ENCODE measurements at places on chromosomes 1 and 21. TPM values are rescaled to one million over a fixed set of nuclear protein-coding genes. Genes with fewer than 3 reads are reported as not detected.

DNA sequence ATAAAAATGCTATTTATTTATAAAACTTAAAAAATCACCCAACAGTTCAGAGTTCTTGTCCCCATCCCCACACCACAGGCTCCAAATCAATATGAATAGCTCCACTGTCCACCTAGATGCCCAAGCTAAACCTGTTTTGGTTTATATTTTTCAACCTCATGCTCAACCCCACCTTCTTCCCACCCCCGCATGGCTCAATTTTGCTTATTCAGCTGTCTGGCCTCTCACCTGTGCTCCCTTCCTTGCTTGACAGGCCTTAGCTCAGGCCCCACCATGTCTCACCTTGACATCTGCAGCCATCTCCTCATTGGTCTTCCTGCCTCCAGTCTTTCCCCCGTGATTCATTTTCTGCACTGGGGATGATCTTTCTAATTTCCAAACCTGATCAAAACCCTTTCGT, 17.8 kb downstream of the COA7 start:
- no peak for DNase-seq

DNA sequence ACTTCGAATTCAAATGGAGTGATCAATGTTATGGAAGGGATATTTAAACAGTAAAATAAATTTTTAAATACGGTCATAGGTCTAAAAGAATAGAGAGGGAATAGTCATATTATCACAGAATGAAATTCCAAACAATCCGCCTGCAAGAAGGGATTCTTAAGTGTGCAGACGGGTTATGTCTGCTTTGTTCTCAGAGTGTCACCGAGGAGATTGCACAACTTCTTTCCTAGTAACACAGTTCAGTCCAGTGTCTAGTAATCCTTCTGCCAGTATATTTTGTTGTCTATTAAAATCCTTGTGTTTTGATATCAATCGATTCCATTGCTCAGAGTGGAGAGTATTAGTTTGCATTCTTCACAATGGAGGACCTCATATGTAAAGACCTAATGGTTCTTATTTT, 48.4 kb downstream of the LRRC53 start:
- no peak for DNase-seq

GRCh38 chr1:238568735-238569134, 678.0 kb upstream of the ZP4 start:
- DNase-seq: no peak

GRCh38 chr1:67723620-67724019, 38.6 kb downstream of the GADD45A start:
- DNase-seq: no peak

DNA sequence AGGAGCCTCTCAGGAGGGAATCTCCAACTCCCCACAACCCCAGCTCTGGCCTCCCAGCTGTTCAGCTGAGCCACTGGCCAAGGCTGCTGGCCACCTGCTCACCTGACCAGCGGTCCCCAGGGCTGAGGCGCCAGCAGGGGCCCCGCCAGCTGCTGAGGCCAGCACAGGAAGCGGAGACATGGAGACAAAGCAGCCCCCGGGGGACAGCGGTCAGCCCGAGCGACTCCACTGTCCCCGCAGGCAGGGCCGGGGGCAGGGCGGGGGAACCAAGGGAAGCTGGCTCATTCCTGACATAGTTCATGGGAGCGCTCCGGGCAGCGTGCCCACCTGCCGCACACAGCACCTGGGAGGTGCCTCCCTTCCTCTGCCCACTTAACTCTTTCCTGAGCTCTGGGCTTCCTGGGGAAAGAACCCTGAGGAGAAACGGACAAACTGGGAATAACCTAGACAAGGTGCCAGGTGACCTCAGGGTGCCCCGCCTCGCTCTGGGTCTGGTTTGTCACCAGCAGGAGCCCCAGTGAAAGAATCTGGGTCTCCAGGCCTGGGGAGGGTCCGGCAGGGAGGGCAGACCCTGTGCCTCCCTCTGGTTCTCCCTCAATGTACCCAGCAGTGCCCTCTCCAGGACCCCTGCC, 10.7 kb downstream of the EPHA2 start:
- peak; percentile 58 for DNase-seq

GRCh38 chr21:15243406-15243805, 178.6 kb upstream of the NRIP1 start:
- no peak for DNase-seq

GRCh38 chr1:6743189-6744101, 41.8 kb upstream of the CAMTA1 start:
- DNase-seq: no peak

DNA sequence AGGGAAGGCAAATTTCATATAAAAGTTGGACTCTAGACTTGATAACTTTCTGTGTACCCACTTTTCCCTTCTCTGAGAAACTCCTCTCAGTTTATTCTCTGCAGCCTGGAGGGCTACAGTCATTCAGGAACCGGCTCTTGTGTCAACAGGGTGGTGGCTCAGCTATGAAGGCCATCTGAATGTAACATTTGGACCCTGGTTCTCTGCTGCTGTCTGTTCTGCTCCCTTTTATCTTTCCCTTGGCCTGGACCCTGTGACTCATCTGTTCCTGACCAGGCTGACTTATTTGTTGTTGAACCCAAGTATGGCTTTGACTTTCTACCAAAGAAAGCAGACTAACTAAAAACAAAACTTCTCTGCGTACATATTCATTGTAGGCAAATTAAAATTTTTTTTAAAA, 75.4 kb downstream of the CENPF start:
- no peak for DNase-seq

DNA sequence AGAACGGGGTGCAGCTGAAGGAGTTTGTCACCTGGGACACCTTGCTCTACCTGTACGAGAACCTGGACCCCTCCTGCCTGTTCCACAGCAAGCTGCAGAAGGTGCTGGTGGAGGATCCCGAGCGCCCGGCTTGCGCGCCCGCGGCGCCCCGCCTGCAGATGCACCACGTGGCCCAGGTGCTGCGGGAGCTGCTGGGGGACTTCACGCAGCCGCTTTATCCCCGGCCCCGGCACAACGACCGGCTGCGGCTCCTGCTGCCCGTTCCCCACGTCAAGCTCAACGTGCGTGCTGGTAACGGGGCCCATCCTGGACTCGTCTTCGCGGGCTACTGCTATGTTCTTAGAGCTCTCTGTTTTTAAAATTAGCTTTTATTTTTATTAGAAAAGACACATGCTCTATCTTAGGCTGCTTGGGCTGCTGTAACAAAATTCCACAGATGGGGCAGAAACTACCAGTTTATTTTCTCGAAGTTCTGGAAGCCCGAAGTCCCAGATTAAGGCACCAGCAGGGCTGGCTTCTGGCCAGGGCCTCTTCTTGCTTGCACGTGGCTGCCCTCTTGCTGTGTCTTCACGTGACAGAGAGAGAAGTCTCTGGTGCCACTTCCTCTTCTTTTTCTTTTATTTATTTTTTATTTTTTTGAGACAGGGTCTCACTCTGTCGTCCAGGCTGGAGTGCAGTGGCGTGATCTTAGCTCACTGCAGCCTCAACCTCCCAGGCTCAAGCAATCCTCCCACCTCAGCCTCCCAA, 38.1 kb downstream of the TRPM2 start:
- DNase-seq: no peak

DNA sequence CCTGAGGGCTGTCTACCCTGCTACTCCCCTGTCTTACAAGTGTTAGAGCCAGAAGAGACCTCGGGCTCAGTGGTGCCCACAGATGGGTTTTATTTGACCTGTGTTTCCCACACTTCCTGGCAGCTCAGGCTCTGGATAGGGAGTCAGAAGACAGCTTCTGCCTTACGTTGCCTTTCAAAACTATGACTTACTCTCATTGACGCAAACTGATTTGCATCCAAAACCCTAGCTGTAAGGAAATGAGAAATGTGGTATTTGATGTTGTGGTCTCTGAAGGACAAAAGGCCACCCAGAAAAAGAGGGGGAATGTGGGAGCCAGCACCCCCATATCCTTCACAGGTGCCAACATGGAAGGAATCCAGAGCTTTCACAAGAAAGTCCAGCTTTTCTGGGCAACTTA, 180.2 kb downstream of the ATG4C start:
- DNase-seq: no peak

GRCh38 chr1:161986328-161986727, 37.3 kb downstream of the OLFML2B start:
- no peak for DNase-seq

- no peak for DNase-seq
Measured at GRCh38 chr1:159925719-159926078, 392 bp upstream of the TAGLN2 start.

DNA sequence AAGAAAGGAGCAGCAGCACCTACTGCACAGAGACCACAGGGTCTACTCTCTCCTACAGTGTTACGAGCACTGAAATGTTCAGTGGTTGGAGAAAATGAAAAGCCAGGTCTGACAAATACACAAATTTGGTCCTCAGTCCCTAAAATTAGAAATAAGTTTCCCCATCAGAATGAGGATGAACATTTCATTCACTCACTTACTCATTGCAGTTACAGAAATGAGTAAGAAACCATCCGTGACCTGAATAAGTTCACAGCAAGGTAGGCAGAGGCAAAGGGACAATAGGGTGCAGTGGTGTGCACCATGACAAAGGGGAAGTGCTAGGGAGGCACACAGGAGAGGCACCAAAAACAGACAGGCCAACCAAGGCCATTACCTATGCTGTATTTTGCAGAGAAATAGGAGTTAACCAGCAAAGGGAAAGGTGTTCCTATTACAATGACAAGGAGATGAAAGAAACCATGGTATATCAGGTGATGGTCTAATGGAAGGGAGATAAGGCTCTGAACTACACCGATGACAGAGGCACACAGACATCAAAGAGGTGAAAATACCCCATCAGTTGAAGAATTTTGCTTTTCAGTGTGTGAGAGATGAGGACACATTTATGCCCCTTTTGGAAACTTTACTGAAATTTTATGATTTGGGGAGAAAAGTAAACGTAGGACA, 29.4 kb downstream of the VAV3 start:
- DNase-seq: no peak

GRCh38 chr21:24895885-24896734, 711.2 kb downstream of the MRPL39 start:
- no peak for DNase-seq

DNA sequence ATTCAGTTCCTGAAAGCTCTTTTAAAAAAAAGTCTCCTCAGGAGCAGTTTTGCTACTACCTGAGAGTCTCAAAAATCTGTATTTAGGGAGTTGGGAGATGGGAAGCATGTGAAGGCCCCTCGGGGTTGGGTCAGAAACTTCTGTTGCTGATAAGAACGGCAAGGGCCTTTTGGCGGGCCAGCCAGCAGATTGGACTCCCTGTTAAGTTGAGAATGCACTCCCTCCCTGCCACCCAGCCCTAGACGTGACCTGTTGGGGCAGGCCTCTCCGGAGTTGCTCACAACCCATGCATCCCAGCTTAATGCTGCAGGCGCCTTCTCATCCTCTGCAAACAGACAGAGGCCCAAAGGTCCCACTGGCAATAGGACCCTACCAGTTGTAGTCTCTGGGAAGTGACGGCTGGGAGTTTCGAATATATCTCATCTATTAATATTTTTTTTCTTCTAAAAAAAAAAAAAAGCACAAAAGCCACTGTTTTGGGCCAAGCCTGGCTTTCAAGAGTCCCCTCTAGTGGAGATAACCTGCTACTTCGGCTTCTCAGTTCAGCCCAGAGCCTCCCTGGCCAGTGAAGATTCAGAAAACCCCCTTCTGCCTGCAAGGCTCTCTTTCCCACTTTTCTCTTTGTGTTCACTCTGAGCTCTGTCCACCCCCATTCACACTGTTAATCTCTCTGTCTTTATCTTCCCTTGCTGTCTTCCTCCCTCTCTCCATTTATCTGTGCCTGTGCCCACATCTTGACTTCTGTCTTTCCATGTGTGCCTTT, 5.3 kb downstream of the PLXNA2 start:
- DNase-seq: no peak

GRCh38 chr1:80448081-80448480, 1352.7 kb upstream of the ADGRL2 start:
- DNase-seq: no peak

Gene CFHR4
- not detected for total RNA-seq

Gene SPRR2A
- not detected for total RNA-seq

Gene RNF186
- not detected for total RNA-seq

Gene DNAJC8
- 66.4 TPM for total RNA-seq

Gene UQCRHL
- total RNA-seq: 0.63 TPM

Gene C1QB
- total RNA-seq: 997 TPM

Gene CD84
- total RNA-seq: 11.4 TPM

Gene TNFRSF8
- 31.9 TPM for total RNA-seq

Gene CFAP107
- total RNA-seq: not detected

Gene TAF1A
- total RNA-seq: 11.4 TPM
